ENCODE measurements at places on chromosomes 12 and 14. TPM values are rescaled to one million over a fixed set of nuclear protein-coding genes. Genes with fewer than 3 reads are reported as not detected.
A peak's percentile ranks its signal among the peaks of the same experiment; 100 is the strongest.

Gene AQP5
- polyA plus RNA-seq: 0.08 TPM

Gene KRT6C
- 0.25 TPM for polyA plus RNA-seq

Gene RASSF9
- polyA plus RNA-seq: 0.25 TPM

Gene TDRD9
- 2.3 TPM for polyA plus RNA-seq

Gene HIP1R
- polyA plus RNA-seq: 101 TPM

Gene ERP27
- polyA plus RNA-seq: 0.20 TPM

- no peaks in the 10 kb centered on the region for H3K36me3 ChIP-seq
- H3K27ac ChIP-seq: peak overlapping the region; percentile 91
- H3K4me3 ChIP-seq: no peak overlapping the region
- DNase-seq: no peak
Observed at GRCh38 chr14:33916663-33917565, 34.0 kb downstream of the EGLN3 start.

DNA sequence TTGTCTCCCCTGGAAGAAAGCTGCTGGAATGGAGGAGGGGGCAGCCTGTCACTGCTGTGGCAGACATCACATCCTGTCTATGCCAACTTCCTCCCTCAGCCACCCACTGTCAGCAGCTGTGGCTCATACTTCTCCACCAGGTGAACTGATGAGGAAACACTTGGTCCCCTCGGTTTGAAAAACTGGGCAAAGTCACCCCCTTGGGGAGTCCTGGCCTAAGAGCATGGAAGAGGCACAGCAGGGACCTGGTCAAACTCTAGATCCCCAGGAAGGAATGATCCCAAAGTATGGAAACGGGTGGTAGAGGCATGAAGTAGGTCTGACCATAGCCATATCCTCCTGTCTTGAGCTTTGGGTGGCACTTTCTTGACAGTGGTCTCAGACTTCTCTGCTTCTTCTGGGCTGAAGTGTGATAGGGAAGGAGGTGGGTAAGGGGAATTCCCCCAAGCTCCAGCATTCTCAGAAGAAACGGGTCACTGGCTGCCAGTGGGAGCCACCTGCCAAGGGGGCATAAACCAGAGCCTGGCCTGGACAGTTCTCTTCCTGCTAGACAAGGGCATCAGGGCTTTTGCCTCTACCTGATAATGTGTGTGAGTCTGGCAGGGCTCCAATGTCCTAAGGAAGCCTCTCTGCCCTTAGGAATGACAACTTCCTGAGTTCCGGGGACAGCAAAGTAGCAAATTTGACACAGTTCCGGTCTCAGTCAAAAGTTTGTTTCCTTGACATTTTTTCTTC, 36.0 kb downstream of the FMNL3 start:
- H3K4me1 ChIP-seq: no peaks in the 10 kb centered on the region
- no peak overlapping the region for H3K27ac ChIP-seq
- no peaks in the 10 kb centered on the region for H3K36me3 ChIP-seq
- no peak overlapping the region for H3K4me3 ChIP-seq
- H3K27me3 ChIP-seq: no peaks in the 10 kb centered on the region

GRCh38 chr14:53953002-53953827, 3.4 kb downstream of the BMP4 start:
- DNase-seq: peak; percentile 95
- peak overlapping the region; percentile 72 for H3K4me3 ChIP-seq
- H3K4me1 ChIP-seq: no peaks in the 10 kb centered on the region
- H3K36me3 ChIP-seq: no peaks in the 10 kb centered on the region
- H3K27ac ChIP-seq: peak overlapping the region; percentile 69
- H3K27me3 ChIP-seq: no peaks in the 10 kb centered on the region

DNA sequence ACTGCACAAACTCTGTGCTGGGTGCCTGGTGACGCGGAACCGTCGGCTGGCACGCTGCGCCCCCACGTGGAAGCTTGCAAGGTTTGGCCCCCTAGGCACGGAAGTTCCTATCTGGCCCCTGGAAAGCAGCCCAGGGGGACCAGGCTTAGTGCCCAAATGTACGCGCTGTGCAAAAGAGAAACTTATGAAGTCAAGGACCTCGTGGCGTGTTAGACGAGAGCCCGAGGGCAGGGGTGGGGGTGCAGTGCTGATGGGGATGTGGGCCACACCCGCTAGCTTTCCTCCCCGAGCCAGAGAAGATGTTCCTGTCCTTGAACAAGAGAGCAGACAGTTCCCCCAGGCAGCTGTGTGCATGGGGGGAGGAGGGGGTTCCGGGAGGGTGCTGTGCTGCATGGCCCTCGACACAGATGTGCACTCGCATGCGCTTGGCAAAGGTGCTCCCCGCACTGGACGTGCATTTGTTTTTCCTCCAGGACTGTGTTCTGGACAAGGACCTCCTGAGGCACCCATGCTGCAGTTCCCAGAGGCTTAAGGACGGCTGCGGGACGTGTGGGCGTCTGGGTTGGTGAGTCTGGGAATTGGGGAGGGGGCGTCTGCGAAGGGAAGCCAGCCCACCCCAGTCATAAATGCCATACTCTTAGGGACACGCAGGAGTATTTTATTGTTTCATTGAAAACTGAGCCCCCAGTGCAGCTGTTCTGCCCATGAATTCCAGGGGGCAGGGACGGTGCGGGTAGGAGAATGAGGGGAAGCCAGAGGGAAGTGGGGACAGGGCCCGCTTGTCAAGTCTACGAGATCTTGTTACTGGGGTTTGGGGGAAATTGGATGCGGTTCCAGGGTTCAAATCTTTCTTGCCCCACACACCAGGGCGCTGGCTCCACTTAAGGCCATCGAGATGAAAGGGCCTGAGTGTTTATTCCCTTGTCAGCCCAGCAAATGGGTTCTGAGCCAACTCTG, 80.0 kb downstream of the NTF3 start:
- H3K4me1 ChIP-seq: no peaks in the 10 kb centered on the region
- H3K36me3 ChIP-seq: no peaks in the 10 kb centered on the region
- H3K4me3 ChIP-seq: no peak overlapping the region
- no peaks in the 10 kb centered on the region for H3K27me3 ChIP-seq
- no peak overlapping the region for H3K27ac ChIP-seq

DNA sequence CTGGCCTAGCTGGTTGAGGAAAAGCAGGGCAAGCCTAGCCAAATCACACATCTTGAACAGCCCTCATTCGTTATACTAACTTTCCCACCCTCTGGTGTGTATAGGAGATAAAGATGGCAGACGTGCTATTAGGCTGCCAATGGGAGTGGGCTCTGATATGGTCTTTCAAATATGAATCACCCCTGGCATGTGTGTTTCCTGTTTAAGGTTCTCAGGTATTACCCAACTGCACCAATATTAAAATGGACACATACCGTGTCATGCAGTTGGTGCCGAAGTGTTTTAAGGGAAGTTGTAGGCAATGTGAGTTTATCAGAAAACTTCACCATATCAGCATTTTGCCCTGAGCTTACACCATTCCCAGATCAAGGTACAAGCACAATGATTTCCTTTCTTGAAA, 33.4 kb downstream of the CHST11 start:
- no peak for DNase-seq
- no peak overlapping the region for H3K27ac ChIP-seq

DNA sequence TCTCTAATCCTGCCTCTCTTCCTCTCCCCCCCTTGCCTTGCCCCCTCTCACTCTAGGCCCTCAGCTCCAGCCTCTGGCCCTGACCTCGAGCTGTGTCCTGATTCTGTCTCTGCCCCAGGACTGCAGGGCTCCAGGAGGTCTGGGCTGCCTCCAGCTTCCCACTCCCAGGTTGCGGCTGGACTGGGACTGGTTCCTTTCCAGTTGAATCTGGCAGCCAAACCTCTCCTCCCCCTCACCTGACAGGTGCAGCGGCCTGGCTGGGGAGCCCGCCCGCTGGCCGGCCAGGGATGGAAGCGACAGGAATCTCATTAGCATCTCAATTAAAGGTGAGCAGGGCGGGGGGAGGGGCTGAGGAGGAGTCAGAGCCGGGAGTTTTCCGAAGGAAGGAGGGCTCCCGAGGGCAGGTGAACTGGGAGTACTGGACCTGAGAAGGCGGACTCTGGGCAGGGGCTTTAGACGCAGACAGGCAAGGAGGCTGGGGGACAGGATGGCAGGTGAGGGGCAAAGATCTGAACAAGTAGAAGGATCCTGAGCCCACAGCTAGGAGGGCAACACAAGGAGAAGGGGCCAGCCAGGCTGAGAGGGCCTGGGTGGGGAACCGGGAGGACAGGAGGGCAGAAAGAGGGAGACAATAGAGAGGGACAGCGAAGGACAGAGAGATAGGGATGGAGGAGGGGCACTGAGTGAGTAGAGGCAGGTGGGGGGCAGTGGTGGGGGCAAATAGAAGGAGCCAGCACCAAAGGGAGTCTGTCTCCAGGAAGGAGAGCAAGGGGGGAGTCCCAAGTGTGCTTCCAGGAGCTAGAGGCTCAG, at the start of gene SCNN1A:
Gene SCNN1A, minus strand, starts transcription at position 295 of the 810 bp plus-strand sequence. CDS start 780 bp downstream, outside the sequence.
- H3K27me3 ChIP-seq: no peaks in the 10 kb centered on the region
- no peak within 1 kb of the TSS for H3K27ac ChIP-seq
- H3K4me1 ChIP-seq: no peaks in the 10 kb centered on the region
- no peak within 1 kb of the TSS for H3K4me3 ChIP-seq
- peak; percentile 46 for DNase-seq

- no peaks in the 10 kb centered on the region for H3K36me3 ChIP-seq
- H3K4me1 ChIP-seq: no peaks in the 10 kb centered on the region
- H3K27me3 ChIP-seq: no peaks in the 10 kb centered on the region
- no peak for DNase-seq
Observed at GRCh38 chr12:106893451-106893850, 62.3 kb upstream of the TMEM263 start.

- no peak for DNase-seq
- no peaks in the 10 kb centered on the region for H3K36me3 ChIP-seq
- H3K4me1 ChIP-seq: no peaks in the 10 kb centered on the region
- no peak overlapping the region for H3K4me3 ChIP-seq
Observed at GRCh38 chr12:41605545-41606305, 417.6 kb downstream of the PDZRN4 start.

DNA sequence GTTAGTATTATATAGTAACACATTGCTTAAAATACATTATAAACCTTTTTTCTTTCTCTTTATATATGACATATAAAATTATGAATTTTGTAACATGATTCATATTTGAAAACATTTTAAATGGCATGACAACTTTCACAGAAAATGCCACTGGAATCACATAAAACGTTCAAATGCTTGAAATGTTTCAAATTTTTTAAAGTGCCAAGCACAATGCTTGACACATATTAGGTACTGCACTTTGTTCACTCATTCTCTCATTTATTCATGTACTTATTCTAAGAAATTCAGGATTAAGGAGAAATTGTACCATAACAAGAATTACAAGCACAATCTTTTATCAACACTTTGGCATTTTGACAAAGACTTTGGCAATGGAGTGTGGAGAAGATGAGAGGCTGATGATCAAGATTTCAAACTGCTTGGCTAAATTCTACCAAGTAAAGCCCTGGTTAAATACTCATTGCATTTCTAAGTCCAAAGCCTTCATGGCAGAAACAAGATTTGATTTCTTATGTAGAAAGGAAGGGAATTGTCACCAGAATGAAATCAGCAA, 232.2 kb downstream of the C12orf50 start:
- no peak overlapping the region for H3K27ac ChIP-seq
- DNase-seq: no peak
- no peaks in the 10 kb centered on the region for H3K4me1 ChIP-seq
- H3K36me3 ChIP-seq: no peaks in the 10 kb centered on the region

GRCh38 chr12:112122823-112123690, 2.3 kb upstream of the TRAFD1 start:
- H3K4me3 ChIP-seq: no peak overlapping the region
- no peaks in the 10 kb centered on the region for H3K27me3 ChIP-seq
- H3K4me1 ChIP-seq: no peaks in the 10 kb centered on the region
- H3K36me3 ChIP-seq: no peaks in the 10 kb centered on the region
- peak overlapping the region; percentile 41 for H3K27ac ChIP-seq

GRCh38 chr12:110670161-110670701, 18.7 kb downstream of the HVCN1 start:
- no peak for DNase-seq
- H3K36me3 ChIP-seq: no peaks in the 10 kb centered on the region
- no peak overlapping the region for H3K27ac ChIP-seq
- no peak overlapping the region for H3K4me3 ChIP-seq
- H3K27me3 ChIP-seq: no peaks in the 10 kb centered on the region

All from aorta (tissue), 5 donors.